Ovary (tissue), 10 donors: ENCODE measurements at places on chromosomes 3 and 15. TPM values are rescaled to one million over a fixed set of nuclear protein-coding genes. Genes with fewer than 3 reads are reported as not detected.

RTP3 gene
- not detected for total RNA-seq

SLC28A1 gene
- total RNA-seq: 0.15 TPM

CCDC54 gene
- total RNA-seq: not detected

A4GNT gene
- total RNA-seq: not detected

TMEM266 gene
- total RNA-seq: not detected

RASL12 gene
- 31.1 TPM for total RNA-seq

BAHD1 gene
- 47.8 TPM for total RNA-seq

NMNAT3 gene
- 30.2 TPM for total RNA-seq

ZCWPW2 gene
- total RNA-seq: 2.7 TPM

MYO5C gene
- 12.0 TPM for total RNA-seq

CAND2 gene
- total RNA-seq: 17.6 TPM
